H1 (cell line): ENCODE measurements at places on chromosomes 16 and 17. TPM values are rescaled to one million over a fixed set of nuclear protein-coding genes. Genes with fewer than 3 reads are reported as not detected.

Gene TNFRSF17
- not detected in 2 replicates for total RNA-seq

Gene FOXJ1
- total RNA-seq: 4.9 and 5.4 TPM in 2 replicates

Gene OR1A1
- not detected in 2 replicates for total RNA-seq

Gene EFCAB5
- 0.25 and 0.34 TPM in 2 replicates for total RNA-seq

Gene CD300E
- not detected in 2 replicates for total RNA-seq

Gene PSMD11
- 171 and 175 TPM in 2 replicates for total RNA-seq

Gene CAPNS2
- total RNA-seq: 0.33 TPM in 1 of 2 replicates, not detected in the other

Gene PSME3
- total RNA-seq: 223 and 224 TPM in 2 replicates

Gene HP
- not detected in 2 replicates for total RNA-seq

Gene SMYD4
- 22.0 and 23.4 TPM in 2 replicates for total RNA-seq

Gene IRX6
- total RNA-seq: 0.55 and 0.61 TPM in 2 replicates

Gene CXCL16
- 3.5 and 3.9 TPM in 2 replicates for total RNA-seq

Gene AP2B1
- total RNA-seq: 194 and 199 TPM in 2 replicates

Gene NETO2
- total RNA-seq: 8.0 and 12.5 TPM in 2 replicates

Gene CCNF
- 54.3 and 55.9 TPM in 2 replicates for total RNA-seq

Gene BRICD5
- total RNA-seq: 6.1 and 8.5 TPM in 2 replicates

Gene ZSCAN10
- total RNA-seq: 195 and 209 TPM in 2 replicates

Gene SLC16A11
- total RNA-seq: 0.35 and 0.67 TPM in 2 replicates

Gene WNT3
- 1.3 and 2.0 TPM in 2 replicates for total RNA-seq

Gene GUCY2D
- total RNA-seq: 0.48 and 0.59 TPM in 2 replicates

Gene WFIKKN1
- 10.2 and 11.4 TPM in 2 replicates for total RNA-seq

Gene CLEC18C
- 0.50 TPM in 1 of 2 replicates, not detected in the other for total RNA-seq

Gene PRKCB
- 12.1 and 13.0 TPM in 2 replicates for total RNA-seq

Gene KRTAP4-4
- not detected in 2 replicates for total RNA-seq

Gene TMEM114
- 1.6 TPM in 2 replicates for total RNA-seq

Gene KRTAP4-9
- not detected in 2 replicates for total RNA-seq
